ENCODE measurements at places on chromosomes 7 and 10.

DNA sequence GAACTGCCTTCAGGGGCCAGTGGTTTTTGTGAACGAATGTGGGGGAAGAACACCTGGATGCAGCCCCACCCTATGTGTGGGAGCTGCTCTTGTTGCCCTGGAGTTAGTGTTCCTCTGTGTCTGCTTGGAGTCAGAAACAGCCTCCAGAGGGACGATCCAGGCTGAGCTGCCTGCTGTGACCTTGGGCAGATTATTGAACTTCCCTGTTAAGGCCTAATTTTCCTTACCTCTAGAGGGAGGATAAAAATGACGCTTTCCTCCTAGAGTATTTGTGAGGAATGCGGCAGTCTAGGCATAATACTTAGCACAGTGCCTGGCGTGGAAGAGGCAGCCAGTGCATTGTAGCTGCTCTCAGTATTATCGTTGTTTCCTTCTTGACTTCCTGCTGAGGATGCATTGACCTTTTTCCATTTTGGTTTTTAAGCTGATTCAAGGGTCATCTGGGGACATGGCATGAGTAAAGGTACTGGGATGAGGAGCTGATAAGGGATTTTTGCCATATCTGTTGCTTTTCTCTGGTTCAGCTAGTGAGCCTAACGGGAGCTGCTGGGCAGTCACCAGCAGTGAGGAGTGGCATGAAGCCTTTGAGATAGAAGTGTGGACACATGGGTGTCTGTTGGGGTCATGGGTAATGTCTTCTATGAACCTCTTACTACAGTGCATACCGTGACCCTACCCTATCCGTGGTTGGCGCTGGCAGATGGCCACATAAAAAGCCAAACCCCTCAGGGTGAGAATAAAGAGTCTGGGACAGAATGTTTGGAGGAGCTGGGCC lies 6.4 kb downstream of the ZFYVE27 start:
- DNase-seq = no peak

DNA sequence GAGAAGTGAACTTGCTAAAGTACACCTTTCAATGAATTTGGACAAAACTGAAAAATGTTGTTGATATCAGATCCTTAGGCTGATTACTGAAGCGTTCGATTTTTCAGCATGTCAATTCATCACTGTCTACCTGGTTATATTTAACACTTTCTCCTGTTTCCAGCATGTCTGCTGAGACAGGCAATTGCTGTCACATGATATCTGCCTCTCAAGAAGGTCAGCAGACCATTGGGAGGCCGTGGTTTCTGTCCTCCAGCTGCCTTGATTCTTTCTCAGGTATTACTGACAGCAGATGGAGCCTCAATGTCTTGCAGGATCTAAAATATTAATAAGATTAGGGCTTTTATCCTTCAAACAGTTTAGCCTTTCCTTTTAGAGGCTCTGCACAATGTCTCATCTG lies 127.5 kb downstream of the SNX10 start:
- no peak for DNase-seq

DNA sequence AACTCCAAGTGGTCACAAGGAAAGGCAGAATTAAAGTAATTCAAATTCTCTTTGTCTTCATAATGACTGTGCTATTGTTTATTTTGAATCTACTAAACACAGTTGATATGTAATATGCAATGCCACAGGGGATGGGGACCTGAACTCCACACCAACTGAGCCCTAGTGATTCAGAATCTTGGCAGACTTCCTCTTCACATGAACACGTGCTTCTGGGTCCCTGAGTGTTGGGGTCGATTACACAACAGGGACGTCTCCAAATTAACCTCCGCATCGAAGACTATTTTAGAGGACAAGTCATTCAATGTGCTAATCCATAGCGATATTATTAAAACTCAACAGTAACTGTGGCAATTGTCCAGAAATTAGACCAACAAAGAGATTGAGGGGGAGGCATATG lies 95.3 kb upstream of the CARD11 start:
- DNase-seq = no peak

DNA sequence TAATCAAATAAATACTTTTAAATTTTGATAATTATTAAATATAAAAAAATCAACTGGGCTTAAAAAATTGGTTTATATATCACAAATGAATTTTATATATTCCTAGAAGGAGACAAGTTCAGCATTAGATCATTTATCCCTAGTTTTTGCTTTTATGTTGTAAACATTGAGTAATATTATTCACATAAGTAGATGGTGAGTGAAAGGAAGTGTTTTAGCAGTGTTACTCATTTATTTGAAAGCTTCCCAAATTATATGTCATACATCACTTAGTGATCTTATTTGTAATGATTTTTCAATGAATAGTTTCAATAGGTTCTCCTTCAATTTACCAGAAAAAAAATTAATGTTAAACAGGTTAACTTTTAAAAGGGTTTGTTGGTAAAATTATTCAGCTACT lies 15.8 kb downstream of the KLLN start:
- no peak for DNase-seq

DNA sequence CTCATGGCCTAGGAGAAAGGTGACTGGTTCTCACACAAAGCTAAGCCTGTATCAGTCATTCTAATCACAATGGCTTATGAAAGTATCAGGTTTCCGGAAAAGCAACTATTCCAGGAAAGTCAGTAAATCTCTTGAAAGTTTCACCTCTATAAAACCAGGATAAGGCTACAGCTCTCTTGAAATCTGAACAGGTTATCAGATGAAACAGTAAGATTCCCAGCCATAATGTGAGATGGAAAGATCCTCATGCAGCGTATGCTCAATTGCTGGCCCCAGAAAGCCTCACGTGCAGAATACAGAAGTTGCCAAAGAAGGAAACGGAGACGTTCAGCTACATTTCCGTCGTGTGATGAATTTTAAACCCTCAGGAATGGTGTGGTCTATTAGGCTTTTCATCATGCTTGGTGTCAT lies 90.0 kb downstream of the PFKFB3 start:
- DNase-seq = no peak
